Metanephros (tissue), 2 donors: ENCODE measurements at places on chromosomes 5 and 9. TPM values are rescaled to one million over a fixed set of nuclear protein-coding genes. Genes with fewer than 3 reads are reported as not detected.

The LHX2 gene
- 0.12 TPM for total RNA-seq

The PLAC8L1 gene
- not detected for total RNA-seq

The FAM221B gene
- not detected for total RNA-seq

The PHYHD1 gene
- 41.6 TPM for total RNA-seq

The GGTA1 gene
- 4.6 TPM for total RNA-seq

The IFNA14 gene
- total RNA-seq, result not detected

The KIAA0825 gene
- total RNA-seq, result 12.3 TPM

The ALDH1A1 gene
- 173 TPM for total RNA-seq

The PCDHGA8 gene
- 6.2 TPM for total RNA-seq

The CCDC180 gene
- 24.8 TPM for total RNA-seq

The NDST1 gene
- total RNA-seq, result 88.0 TPM

The PPP3R2 gene
- total RNA-seq, result 0.23 TPM

The SOWAHA gene
- total RNA-seq, result 6.9 TPM

The JAKMIP2 gene
- total RNA-seq, result 2.9 TPM

The NIPAL4 gene
- 0.47 TPM for total RNA-seq

The KCTD16 gene
- 2.8 TPM for total RNA-seq

The DMRTA1 gene
- total RNA-seq, result 1.3 TPM

The STPG3 gene
- total RNA-seq, result not detected

The NKD2 gene
- 36.5 TPM for total RNA-seq

The PDLIM7 gene
- total RNA-seq, result 184 TPM

The HOMER1 gene
- 17.4 TPM for total RNA-seq

The WDR38 gene
- total RNA-seq, result not detected

The TOR2A gene
- total RNA-seq, result 16.5 TPM

The SLC22A4 gene
- 4.3 TPM for total RNA-seq

The ORM2 gene
- total RNA-seq, result not detected

The SLC2A8 gene
- 23.6 TPM for total RNA-seq

The FOXD4L3 gene
- total RNA-seq, result not detected

The CTSV gene
- 4.4 TPM for total RNA-seq

The TNPO1 gene
- 126 TPM for total RNA-seq

The NUTM2F gene
- total RNA-seq, result not detected

The NSMF gene
- total RNA-seq, result 27.0 TPM

The PCDHGA3 gene
- total RNA-seq, result 4.8 TPM

The BHMT2 gene
- 31.5 TPM for total RNA-seq

The GABRP gene
- total RNA-seq, result 1.7 TPM

The GCNT4 gene
- total RNA-seq, result 7.8 TPM

The SPINK1 gene
- total RNA-seq, result 43.6 TPM

The C7 gene
- 392 TPM for total RNA-seq

The SLC45A2 gene
- total RNA-seq, result 0.23 TPM

The C1QTNF2 gene
- total RNA-seq, result 4.6 TPM

The SPATA31E1 gene
- not detected for total RNA-seq

The ZNF608 gene
- total RNA-seq, result 46.4 TPM
